ENCODE measurements at places on chromosomes 12 and 14.

- no peak for DNase-seq
These were observed 2.4 kb downstream of the AMN start for GRCh38 chr14:102924632-102925588.

DNA sequence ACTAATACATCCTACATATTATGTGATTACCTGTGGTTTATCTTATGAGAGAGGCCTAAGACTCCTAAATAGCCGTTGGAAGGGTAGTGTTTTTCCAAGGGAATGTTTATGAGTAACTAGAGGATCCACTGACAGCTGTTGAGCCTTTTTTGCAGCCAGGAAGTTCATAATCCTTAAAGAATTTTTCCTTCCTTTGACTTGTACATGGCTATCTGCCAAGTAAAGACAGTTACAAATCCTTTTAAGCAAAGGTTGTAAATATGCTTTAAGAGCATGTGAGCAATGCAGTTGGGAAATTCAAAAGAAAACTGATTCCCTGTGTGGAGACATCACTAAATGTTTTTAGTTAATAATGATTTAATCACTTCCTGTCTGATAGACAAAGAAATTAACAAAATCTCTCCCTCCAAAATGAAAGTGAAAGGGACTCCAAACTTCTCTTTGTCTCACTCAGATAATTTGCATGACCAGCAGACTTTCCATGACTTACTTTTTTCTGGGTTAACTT, 333.8 kb downstream of the PDZRN4 start:
- no peak for DNase-seq

DNA sequence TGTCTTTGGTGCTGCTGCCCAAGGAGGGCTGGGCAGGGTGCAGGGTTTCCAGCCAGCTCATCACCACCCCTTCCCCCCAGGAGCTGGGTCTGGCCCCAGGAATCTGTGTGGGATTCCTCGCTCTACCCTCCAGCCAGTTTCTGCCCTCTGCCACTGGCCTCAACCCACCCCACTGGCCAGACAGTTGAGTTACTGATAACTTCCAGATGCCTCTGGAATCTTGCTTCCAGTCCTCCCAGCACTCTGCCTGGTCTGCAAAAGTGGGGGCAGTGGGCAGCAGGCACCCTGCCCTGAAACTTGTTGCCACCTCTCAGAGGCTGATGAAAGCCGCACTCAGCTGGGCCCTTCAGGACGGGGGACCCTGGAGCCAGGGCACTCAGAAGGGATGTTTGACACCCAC, 20.1 kb upstream of the TBX3 start:
- no peak for DNase-seq

GRCh38 chr14:37215345-37215744, 17.6 kb downstream of the MIPOL1 start:
- no peak for DNase-seq

- no peak for DNase-seq
These were observed 190.4 kb downstream of the PAH start for GRCh38 chr12:102726686-102727085.

DNA sequence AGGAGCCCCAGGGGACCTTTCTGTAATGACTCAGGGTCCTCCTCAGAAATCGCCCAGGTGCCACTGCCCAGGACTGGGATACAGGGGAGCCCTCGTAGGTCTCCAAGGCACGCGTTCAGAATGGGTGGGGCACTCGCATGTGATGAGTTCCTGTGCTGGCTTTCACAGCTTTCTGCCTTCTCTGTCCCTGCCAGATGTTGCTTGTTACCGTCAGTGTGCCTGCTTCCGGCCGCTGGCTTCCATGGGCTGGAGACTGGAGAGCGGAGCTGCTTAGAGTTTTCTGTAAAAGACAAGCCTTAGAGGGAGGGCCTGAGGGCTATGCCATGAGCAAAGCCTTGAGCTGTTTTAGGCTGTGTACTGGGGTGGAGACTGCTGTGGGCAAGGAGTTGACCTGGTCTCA, 75.0 kb upstream of the SLC24A4 start:
- DNase-seq: no peak

GRCh38 chr12:121800694-121801594, 2.9 kb upstream of the SETD1B start:
- peak; percentile 75 for DNase-seq

All from stimulated activated CD4-positive, alpha-beta T cell treated with anti-CD3 and anti-CD28 coated beads, Interleukin-2, amount 100 ng/mL, for 24 hours (primary cell).